NCI-H1930 (cell line): ENCODE measurements at places on chromosomes 2 and 18.

GRCh38 chr18:29218091-29218490 is 1041.2 kb upstream of the CDH2 start:
- no peak for DNase-seq

DNA sequence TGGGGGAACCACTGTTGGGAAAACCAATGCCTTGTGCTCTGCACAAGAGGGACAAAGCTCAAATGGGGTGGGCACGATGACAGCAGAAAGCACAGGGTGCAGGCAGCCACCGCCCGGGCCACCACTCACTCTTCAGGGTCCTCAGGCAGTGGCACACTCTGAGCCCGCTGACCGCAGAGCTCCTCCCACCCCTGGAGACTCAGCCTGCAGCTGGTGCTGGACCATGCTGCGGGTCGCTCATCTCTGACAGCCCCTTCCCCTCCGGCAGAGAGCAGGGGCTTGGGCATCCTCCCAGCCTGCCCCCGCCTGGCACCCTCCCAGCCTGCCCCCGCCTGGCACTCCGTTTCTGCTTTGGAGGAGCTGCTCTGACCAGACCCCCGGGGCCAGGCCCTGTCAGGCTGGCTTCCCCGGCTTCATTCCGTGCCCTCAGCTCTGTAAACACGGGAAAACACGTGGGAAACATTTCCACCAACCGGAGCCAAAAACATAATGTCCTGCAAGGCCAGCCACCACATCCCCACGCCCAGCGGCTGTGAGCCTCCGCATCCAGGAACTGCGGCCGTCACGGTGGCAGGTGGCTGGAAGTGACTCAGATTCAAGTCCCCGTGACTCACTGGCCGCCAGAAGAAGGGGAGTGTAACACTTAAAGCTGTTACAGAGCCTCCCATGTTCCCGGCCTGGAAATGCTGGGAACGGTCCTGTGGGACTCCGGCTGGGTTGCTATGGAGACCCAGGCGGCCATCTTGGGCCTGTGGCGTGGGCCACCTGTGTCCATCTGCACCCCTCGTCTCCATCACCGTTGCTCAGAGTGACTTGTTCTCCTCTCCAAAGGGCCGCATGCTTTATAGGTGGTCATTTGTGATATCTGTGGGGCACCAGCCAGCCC is 6.8 kb upstream of the SNED1 start:
- no peak for DNase-seq

DNA sequence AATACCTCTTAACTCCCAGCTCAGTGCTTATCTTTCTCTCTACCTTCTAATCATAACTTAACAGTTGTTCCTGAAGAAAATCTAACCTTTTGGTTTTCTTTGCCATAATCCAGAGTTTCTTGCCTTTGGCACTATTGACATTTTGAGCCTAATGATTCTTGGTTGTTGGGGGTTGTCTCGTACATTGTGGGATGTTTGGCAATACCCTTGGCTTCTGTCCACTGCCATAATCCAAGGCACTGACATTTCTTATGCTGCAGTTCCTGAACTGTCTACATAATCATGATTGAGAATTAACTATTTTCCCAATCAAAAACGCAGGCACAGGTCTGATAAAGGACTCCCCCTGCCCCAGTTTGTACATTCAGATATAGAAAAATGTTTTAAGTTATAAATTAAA is 203.2 kb upstream of the MEX3C start:
- DNase-seq = no peak

DNA sequence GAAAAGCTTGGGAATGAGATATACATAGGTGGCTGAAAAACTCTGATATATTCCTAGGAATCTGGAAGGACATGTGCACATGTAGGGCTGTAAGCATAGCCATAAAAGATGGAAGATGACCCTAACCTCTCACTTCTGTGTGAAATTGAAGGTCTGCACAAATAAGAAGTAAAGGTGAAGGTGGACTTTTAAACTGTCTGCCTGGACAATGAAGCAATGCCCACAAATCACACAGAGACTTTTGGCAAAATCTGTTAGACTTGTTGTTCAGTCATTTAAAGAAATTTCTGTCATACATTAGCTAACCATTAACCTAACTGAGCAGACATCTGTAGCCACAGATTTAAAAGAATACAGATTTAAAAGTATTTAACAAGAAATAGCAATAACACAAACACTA is 65.3 kb upstream of the CCDC178 start:
- no peak for DNase-seq

- DNase-seq = no peak
Observed at GRCh38 chr2:161556440-161556839, 67.8 kb upstream of the SLC4A10 start.

DNA sequence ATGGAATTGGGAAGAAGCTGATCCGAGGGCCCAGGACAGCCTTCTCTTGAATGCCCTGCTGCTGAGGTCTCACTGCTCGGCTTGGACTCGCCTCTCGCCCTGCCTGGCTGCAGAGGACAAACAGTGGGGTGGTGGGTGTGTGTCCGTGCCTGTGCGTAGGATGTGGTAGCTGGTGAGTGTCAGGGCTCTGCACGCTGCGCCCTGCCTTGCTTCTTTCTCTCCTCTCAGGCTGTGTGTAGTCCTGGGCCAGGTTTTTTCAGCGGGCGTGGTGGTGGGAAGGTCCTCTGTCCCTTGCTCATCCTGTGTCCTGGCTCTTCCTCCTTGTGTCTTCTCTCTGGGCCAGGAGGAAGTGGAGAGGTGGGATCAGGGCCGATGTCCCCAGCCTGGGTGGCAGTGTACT is 44.8 kb downstream of the RRM2 start:
- no peak for DNase-seq

DNA sequence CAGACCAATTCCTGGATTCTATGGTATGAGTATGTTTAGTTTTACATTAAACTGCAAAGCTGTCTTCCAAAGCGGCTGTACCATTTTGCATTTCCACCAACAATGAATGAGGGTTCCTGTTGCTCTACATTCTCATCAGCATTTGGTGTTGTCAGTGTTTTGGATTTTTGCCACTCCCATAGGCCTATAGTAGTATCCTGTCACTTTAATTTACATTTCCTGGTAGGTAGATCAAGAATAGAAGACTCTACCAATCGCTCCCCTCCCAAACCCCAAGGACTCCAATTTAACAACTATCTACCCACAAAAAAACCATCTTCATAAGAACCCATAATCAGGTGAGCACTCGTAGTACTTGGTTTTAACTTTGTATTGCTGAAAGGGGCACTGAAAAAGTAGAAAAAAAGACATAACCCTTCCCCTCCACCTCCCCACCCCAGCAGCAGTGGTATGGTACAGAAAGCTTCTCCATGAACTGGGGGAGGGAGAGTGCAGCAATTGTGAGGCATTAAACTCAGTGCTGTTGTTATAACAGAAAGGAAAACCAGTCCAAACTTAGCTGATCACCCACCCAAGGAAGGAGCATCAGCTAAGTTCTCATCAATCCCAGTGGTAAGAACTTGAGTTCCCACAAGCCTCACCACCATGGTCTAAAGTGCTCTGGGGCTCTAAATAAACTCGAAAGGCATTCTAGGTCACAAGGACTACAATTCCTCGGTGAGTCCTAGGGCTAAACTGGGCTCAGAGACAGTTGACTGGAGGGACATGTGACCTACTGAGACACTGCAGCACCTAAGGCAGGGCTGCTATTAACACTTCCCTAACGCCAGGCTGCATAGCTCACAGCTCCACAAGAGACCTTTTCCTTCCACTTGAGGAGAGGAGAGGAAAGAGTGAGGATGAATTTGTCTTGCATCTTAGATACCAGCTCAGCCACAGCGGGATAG is 35.5 kb upstream of the CYTIP start:
- DNase-seq = no peak

GRCh38 chr18:62710417-62710816 is 4.9 kb upstream of the PHLPP1 start:
- peak; percentile 56 for DNase-seq

DNA sequence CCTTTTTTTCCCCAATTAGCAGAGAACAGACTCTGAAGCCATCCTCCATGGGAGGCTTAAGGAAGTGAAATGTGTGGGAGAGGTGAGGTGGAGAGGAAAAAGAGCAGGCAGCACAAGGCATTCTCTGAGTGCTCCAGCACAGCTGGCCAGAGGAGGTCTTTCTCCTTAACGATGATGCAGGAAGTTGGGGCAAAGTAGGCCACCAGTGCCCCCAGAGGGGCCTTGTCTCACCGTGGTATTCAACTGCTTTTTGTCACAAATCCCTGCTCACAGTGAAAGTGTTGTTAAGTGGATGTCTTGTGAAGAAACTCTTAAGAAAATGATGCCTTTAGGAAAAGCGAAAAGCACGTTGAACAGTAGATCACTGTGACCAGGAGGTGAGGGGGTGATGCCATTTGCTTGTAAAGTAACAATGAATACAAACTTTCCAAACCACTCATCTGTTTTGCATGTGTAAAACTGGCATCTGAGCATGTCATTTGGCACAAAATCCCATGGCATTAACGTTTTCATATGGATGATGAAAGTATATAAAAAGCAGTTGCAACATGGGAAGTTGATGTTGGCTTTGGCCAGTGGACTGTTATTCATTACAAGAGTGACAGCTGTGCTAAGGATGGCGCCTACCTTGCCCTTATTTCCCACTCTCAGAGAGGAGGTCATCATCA is 49.2 kb upstream of the CDC42EP3 start:
- no peak for DNase-seq

DNA sequence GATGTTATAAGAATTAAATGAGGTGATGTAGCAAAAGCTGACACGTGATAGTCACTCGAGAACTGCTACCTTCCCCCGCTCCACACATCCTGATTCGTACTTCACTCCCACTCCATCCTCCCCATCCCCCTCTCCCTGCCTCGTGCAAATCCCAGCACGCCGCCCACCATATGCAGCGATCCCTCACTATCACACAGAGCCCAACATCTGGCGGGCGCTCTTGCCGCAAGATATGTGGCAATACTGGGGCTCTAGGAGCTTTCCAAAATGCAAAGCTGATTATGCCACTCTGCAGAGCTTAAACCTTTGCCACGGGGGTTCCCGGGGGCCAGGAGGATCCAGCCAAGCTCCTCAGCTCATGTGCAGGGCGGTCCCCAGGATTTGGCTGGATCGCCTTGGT is 37.4 kb downstream of the DNMT3A start:
- DNase-seq = no peak

GRCh38 chr2:24618680-24619079 is 127.6 kb downstream of the NCOA1 start:
- DNase-seq = no peak

GRCh38 chr2:43251171-43251731 is 24.8 kb upstream of the ZFP36L2 start:
- no peak for DNase-seq

GRCh38 chr2:142020368-142020767 is 110.4 kb downstream of the LRP1B start:
- no peak for DNase-seq

- no peak for DNase-seq
Observed at GRCh38 chr2:232890896-232891601, 21.0 kb downstream of the SNORC start.

DNA sequence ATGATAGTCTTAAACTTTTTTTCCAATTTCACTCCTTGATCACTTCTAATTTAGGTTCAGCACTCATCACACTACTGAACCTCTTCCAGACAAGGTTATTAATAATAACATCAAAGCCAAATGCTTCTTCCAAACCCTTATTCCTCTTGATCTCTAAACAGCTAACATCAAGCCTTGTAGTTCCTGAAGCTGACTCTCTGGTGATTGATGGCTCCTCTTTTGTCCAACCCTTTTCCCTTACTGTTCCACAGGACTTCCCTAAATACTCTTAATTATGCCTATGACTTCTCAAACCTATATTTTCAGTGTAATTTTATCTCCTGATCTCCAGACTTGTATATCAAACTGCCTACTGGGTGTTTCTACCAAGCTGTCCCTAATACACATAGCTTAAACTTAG is 83.9 kb downstream of the FAM228A start:
- no peak for DNase-seq

GRCh38 chr2:150255528-150255927 is 231.9 kb downstream of the RND3 start:
- DNase-seq = no peak

DNA sequence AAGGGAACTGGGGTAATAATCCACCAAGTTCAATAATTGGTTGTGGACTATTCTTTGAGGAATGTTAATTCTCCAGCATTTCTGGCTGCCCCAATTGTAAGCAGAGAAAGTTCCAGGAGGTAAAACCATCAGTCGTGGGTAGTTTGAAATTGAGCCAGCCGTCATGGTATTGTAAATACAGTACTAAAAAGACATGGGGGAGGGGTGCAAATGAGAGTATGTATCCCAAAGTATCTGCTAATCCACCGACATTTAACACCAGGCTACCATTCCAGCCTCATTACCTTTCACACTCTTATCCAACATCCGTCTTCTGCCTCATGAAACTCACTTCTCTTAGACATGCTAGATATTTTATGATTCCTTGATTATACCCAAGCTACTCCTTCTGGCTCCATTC is 507.9 kb downstream of the ERBB4 start:
- DNase-seq = no peak

GRCh38 chr2:55038428-55038827 is 11.8 kb downstream of the RTN4 start:
- DNase-seq = no peak
